ENCODE measurements at places on chromosomes 1 and 21.

DNA sequence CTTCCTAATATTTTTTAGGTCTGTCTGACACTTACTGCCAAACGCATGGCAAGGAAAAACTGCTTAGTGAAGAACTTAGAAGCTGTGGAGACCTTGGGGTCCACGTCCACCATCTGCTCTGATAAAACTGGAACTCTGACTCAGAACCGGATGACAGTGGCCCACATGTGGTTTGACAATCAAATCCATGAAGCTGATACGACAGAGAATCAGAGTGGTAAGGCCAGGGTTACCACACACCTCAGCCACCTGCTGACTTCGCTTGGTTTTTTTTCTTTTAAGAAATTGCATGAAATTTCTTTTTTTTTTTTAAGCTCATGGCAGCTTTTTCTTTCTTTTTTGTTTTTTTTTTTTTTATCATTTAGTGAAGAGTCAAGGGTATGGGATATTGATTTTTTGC, 17.2 kb downstream of the ATP1A1 start:
- no peak for DNase-seq

DNA sequence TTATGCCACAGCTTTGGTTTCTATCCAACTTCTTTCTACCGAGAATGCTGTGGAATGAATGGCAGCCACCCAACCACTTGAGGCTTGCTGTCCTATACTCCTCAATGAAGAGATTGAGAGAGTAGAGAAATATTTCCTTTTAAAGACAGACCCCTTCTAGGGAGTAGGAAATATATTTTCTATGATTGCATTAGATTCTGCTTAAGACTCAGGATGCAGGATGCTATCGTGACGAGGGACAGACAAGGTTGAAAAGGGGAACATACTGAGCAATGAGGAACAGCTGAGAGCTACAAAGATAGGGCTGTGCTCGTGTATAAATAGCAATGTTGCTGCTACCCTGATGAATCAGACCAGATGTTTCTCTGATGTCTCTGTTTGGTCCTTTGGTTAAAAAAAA, 7.1 kb upstream of the RASAL2 start:
- DNase-seq: no peak

GRCh38 chr1:23422241-23422877, 2.2 kb downstream of the TCEA3 start:
- DNase-seq: no peak

DNA sequence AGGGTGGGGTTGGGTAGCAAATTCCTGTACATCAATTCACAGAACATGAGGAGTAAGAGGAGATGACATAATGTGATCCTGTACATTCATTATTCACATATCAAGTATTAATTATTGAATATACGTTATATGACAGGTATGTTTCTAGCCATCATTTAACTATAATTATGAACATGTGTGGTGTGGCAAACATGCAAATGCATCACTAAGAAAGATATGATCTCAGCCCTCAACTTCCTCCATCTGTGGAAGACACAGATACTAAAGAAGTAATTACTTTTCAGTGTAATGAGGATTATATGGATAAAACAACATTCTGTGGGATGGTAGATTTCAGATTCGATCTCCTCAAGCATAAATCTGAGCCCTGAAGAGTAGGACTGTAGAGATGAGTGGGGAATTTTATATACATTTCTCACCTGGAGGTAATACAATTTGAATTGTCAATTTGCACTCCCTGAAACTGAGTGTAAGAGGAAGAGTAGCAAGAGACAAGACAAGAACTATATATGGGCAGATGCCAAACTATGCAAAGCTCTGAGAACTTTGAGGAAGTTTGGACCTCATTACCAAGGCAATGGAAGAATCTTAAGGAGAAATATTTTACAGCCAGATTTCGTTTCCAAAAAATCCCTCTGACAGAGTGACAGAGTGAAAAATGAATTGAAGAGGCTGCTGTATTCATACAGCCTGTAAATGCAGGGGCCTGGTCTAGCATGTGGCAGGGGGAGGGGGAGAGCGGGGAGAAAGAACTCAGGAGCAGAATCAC, 275.5 kb downstream of the TPR start:
- no peak for DNase-seq

- no peak for DNase-seq
Measured at GRCh38 chr1:108718927-108719655, 6.4 kb downstream of the FNDC7 start.
